ENCODE measurements at places on chromosomes 13 and 19.

- DNase-seq, result peak; percentile 55
Observed at GRCh38 chr19:49642492-49643035, 555 bp downstream of the SCAF1 start.

DNA sequence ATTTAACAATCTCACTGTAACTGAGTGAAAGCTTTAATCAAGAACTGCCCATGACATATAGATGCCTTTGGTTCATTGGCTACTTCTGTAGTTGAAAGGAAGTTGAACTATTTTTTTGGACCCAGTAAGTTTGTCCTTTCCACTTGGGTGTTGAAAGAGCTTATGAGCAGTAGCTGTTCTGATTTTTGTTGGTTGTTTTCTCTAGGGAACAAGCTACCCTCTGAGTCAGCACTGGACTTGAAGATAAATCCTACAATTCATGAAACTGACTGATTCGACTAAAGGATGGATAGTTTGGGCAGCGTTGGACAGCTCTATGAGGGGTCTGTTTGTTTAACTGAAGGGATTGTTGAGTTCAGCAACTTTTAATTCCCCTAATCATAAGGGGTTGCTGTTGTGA, 101.0 kb downstream of the PAN3 start:
- no peak for DNase-seq

DNA sequence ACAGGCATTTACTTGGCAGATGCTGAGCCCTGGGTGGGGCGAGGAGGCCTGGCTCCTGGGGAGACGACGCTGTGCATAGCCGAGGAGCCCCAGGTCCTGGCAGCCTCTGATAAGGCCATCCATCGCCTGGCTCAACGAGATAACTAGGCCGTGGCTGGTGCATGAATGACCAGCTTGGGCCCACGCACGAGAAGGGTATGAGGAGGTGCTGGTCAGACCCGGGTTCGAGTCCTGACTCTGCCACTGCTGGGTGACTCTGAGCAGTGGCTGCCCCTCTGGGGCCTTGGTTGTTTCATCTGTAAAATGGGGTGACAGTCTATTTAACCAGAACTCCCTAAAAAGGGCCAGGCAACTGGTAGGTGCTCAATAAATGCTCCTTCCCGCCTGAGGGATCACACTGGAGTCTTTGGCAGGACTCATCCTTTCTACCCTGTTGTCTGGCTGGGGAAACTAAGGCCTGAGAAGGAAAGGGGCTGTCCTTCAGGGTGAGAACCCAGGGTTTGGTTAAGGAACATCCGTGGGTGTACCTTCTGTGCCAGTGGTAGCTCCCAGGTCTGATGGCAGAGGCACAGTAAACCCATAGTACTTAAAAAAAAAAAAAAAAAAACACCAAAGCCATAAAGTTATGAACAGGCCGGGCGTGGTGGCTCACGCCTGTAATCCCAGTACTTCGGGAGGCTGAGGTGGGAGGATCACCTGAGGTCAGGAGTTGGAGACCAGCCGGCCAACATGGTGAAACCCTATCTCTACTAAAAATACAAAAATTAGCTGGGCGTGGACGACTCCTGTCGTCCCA, 8.1 kb upstream of the ARRDC2 start:
- DNase-seq, result no peak

GRCh38 chr19:52626915-52627314, 11.2 kb downstream of the ZNF83 start:
- DNase-seq, result no peak

DNA sequence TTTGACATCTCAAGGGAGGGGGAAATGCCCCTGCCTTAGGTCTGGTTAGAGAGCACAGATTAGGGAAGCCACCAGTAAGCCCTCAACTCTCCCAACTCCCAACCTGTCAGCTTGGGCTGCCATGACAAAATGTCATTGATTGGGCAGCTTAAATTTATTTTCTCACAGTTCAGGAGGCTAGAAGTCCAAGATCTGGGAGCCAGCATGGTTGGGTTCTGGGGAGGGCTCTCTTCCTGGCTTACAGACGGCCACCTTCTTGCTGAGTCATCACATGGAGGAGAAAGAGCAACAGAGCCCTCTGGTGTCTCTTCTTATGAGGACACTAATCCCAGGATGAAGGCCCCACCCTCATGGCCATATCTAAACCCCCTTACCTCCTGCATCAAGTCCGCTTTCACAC, 24.2 kb downstream of the C19orf12 start:
- DNase-seq, result peak; percentile 85

DNA sequence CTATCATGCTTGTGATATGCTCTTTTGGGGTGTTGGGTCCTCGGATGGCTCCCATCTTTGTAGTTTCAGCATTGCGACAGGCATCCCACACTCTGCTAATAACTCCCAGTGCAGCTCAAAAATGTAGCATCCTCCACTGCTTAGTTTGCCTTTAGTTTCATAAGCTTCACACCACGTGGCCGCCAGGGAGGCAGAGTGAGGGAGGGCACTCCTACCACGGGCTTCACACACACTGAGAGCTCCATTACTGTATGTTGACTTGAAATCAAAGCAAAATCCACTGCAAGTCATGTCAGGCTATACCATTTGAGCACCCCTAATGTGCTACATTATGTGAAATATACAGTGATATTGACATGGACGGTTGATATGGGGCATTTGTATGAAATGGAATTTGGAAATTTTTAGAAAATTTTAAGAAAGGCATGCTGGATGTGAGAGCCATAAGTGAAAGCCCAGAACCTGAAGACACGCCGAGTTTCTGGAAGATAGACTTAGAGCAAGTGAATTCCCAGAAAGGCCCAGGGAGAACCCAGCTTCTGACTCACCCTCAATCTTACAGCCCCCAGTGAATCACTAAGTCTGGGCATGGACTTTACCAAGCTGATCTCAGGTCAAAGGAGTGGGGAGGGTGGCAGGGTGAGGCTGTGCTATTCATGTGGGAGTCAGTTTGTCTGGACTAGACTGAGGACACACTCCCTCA, 94.1 kb downstream of the HSPH1 start:
- no peak for DNase-seq

- no peak for DNase-seq
Observed at GRCh38 chr13:111394211-111394922, 73.9 kb downstream of the TEX29 start.

DNA sequence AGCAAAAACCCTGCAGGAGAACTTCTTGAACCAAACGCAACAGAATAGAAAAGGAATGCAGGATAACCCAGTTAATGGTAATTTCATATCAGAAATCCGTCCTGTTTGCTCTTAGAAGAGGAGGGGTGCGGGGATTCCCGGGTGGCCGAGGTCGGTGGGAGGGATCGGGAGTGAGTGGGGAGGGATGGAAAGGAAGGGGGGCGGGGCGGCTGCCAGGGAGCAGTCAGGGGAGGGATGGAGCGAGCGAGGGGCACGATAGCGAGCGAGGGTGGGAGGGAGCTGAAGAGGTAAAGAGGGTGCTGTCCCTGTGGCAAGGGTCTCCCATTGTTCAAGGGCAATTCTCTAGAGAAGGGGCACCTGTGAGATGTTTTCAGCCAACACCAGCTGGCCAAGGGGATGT, 26.5 kb downstream of the CD177 start:
- DNase-seq, result no peak

- peak; percentile 8 for DNase-seq
Observed at GRCh38 chr13:104937881-104938280, 1597.6 kb downstream of the EFNB2 start.

DNA sequence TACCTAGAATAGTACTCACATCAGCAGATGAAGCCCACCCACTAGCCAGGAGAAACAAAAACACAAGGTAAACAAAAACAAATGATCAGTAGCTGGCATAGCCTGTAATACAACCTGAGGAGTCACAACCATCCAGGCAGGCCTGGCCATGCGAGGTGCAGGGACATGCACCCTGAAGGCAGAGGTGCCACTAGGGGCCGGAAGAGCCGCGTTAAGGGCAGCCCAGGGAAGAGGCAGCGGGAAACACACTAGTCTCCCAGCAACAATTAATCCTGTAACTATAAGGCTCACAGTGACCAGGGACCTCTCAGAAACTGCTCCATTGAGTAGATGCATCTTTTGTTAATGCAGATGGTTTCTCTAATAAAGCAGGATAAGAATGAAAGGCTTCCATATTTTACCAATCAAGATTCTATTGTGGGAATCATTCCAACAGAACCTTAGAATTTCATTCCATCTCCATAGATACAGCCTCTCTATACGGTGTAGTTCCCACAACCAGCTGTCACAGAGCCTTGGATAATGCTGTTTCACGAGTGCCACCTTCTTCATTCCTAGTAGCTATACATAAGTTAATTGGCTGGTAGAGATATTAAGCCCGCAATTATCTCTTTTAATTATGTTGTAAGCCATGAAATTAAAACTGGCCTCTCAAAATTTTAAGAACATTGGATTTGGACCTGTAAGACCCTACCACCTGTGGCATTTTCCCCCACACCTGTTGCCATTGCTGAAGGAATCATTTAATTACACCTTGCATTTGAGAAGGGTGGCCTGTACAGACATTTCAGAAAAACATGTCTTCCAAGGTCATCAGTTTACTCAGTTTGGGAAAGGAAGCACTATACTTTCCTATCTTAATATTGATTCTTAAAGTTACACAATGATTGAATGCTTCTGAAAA, 28.7 kb downstream of the ANKRD10 start:
- peak; percentile 73 for DNase-seq

GRCh38 chr13:110030394-110030928, 244.1 kb upstream of the IRS2 start:
- DNase-seq, result no peak

- DNase-seq, result no peak
Observed at GRCh38 chr13:36151591-36151990, 20.4 kb upstream of the DCLK1 start.

- DNase-seq, result peak; percentile 75
Observed at GRCh38 chr19:45496349-45496953, 396 bp downstream of the RTN2 start.

DNA sequence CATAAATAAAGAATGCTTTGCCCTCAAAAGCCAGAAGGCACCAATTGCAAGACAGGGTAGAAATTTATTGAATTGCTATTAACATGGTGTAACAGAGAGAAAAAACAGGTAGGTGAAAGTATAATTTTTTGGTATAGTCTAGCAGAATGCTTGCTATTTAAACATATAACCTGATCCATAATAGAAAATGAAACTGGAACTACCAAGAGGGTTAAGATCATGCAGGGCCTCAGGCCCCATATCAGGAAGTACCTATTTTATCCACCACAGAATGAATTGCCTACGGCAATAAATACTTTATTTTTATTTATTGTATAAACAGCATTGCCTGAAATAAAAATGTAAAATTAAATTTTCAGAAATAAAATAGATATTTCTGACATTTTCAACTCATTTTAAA, 159.5 kb downstream of the PRR20E start:
- DNase-seq, result no peak

- DNase-seq, result no peak
Observed at GRCh38 chr19:49335784-49336481, 727 bp downstream of the CD37 start.

- no peak for DNase-seq
Observed at GRCh38 chr13:94369972-94370436, 109.5 kb downstream of the DCT start.

- DNase-seq, result no peak
Observed at GRCh38 chr13:24688950-24689349, 8.7 kb downstream of the ATP12A start.
